Effector memory CD4-positive, alpha-beta T cell (primary cell): ENCODE measurements at places on chromosomes 13 and 19.
A peak's percentile ranks its signal among the peaks of the same experiment; 100 is the strongest.

- DNase-seq, result peak; percentile 62
Measured at GRCh38 chr19:48319647-48320541, 5.5 kb upstream of the EMP3 start.

DNA sequence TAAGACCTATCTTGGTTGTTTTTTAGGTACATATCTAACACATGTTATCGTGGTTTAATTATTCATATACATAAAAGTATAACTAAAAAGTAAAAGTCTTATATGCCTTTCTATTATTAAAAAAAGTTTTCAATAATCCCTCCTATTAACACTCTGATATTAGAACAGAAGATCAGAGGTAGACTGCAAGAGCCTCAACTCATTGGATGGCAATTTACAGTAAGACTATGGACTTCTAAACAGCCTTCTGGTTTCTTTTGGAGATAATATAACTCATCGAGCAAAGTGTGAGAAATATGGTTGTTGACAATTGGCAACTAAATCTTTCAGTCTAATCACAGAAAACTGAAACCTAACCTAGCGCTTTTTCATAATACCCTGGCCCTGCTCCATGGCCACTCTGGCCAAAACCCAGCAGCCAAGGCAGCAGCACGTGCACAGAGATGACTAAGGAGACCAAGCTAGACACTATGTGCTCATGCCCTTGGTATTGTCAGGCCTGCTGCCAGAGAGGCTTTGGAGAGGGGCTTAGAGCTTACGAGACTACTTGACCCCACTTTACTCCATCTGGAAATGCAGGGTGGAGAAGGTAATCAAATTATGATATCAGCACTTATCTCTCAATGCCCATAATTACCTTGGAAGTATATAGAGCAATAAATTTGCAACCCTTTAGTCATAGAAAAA is 40.6 kb upstream of the EEF1AKMT1 start:
- DNase-seq, result no peak

DNA sequence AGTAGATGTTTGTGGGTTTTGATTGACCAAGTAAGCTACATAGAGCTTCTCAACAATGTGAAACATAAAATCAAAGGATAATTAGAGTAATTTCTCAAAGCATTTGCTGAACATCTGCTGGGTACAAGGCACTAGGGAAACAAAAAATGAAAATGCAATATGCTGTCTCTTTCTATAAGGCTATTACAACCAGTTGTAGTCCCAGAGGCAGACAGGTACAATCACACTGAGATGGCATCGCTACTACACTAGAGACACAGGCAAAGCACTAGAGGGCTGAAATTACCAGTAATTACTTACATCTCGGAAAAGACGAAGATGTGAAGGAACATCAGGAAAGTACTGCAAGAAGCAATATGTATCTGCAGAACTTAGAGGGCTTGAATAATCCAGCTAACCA is 133.3 kb downstream of the LHFPL6 start:
- DNase-seq, result no peak

DNA sequence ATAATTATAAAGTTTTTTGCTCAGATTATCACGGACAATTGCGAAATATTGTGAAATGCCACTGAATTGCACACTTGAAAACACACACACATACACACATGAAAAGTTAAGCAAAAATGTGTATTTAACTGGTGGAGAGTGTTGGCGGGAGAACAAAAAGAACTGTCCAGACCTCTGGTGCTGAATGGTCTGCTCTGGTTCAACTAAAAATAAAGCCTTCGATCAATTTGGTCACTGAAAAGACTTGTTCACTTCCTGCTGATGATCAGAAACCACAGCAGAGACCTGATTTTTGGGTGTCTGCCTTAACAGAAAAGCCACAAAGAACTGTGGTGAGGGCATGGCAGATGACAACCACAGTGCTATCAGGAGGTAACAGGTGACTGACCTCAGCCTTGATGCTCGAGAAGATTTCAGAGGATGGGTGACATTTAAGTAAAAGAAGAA is 4.0 kb upstream of the IGFL1 start:
- no peak for DNase-seq

- peak; percentile 27 for DNase-seq
Measured at GRCh38 chr19:5690955-5691821, 1.1 kb downstream of the RPL36 start.

DNA sequence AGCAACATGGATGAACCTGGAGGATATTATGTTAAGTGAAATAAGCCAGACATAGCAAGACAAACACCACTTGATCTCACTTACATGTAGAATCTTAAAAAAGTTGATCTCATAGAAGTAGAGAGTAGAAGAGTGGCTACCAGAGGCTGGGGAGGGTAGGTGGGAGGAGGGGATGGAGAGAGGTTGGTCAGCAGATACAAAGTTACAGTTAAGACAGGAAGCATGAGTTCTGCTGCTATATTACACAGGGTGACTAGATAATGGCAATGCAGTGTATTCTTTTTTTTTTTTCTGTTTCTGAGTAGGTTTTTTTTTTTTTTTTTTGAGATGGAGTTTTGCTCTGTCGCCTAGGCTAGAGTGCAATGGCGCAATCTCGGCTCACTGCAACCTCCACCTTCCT is 15.2 kb upstream of the THSD1 start:
- DNase-seq, result no peak
